ENCODE measurements at places on chromosomes 4 and X.

GRCh38 chr4:181853881-181854511, 389.2 kb upstream of the TENM3 start:
- no peak for DNase-seq

- DNase-seq, result no peak
These were observed 22.1 kb downstream of the SLIT2 start for GRCh38 chr4:20273793-20274192.

DNA sequence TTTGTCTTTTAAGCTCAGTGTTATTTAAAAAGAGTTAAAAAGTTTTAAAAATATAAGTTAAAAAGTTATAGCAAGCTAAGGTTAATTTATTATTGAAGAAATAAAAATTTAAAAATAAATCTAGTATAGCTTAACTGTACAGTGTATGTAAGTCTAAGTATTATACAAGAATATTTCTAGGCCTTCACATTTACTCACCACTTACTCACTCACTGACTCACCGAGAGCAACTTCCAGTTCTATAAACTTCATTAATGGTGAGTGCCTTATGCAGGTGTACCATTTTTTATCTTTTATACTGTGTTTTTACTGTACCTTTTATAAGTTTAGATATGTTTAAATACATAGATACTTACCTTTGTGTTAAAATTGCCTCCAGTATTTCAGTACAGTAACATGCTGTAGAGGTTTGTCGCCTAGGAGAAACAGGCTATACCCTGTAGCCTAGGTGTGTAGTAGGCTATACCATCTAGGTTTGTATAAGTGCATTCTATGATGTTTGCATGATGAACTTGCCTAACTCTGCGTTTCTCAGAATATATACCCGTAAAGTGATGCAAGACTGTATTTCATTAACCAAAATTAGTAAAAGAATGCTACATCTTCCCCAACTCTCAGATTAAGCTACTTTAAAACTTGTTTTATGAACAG, 202.9 kb downstream of the CFAP299 start:
- DNase-seq, result peak; percentile 52

DNA sequence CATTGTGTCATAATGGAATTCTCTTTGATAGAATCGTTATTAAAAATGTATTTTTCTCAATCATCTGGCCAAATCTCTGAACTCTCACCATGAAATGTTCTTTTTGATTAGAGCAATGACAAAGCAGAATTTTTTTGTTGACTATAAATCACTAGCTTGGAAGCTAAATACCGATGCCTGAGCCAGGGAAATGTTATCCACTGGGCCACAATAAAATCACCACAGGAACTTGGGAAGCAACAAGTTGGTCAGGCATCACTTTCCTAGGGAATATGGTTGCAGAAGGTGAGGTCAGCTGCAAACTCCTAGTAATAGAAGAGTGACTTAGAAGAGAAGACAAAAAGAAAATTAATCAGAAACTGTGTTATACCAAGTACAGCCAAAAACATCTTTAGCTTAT, 60.6 kb upstream of the CFAP47 start:
- DNase-seq, result no peak

- DNase-seq, result peak; percentile 77
These were observed 66.3 kb upstream of the FAM9C start for GRCh38 chrX:13110433-13111324.

GRCh38 chrX:44291468-44292092, 51.9 kb downstream of the EFHC2 start:
- DNase-seq, result no peak

GRCh38 chr4:111991797-111992196, 153.5 kb upstream of the FAM241A start:
- peak; percentile 66 for DNase-seq

DNA sequence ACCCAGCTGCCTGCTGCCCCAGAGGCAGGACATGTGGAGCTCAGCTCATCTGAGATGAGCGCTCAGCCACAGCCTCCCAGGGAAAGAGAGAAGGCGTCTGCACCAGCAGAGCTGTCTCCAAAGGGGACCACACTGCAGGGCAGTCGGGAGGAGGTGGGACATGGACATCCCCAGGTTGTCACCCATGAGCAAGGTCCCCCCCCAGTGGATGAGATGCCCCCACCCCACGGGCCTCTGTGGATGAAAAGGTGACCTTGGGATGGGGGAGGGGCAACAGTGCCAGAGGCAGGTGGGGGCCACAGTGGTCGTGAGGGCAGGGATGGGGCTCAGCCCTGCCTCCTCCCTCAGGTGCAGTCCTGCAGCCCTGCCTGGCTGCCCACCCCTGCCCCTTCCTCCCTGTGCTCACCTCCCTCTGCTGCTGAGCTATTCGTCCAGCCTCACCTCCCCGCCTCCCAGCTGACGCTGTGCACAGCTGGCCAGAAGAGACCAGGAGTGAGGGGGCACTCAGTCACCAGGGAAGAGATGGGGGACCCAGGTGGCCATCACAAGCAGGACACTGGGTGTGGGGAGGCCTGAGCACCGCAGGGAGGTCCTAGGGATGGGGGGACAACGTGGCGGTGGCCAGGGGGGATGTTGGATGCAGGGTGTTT, 9.3 kb downstream of the NKX1-1 start:
- no peak for DNase-seq

DNA sequence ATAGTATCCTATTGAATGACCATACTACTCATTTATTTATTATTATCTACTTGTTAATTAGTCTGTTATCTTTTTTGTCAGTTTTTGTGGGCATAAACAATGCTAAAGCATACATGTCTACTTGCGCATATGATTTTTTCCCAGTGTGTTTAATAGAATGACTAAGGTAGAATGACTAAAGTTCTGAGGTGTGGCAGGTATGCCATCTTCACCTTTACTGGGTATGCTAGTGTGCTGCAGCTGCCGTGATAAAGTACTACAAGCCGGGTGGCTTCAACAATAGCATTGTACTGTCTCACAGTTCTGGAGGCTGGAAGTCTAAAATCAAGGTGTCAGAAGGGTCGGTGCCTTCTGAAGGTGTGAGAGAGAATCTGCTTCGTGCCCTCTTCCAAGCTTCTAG, 19.2 kb downstream of the CD38 start:
- DNase-seq, result no peak

DNA sequence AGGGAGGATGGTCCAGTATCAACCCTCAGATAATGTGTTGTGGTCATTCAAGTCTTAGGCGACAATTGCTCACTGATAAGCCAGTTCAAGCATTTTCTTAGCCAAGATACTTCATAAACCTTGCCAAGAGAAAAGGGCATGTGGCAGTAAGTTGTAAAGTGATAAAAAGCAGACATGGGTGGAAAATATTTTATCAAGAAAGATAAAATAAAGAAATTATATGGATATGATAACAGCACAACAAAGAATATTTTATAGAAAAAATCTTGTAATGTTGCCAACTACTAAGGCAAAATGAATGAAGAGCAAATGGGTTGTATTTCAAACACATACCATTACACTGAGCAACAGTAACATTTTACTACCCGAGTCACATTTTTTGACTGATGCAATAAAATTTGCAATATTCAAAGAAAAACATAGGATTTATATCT, 217.4 kb upstream of the PITX2 start:
- DNase-seq, result peak; percentile 49

DNA sequence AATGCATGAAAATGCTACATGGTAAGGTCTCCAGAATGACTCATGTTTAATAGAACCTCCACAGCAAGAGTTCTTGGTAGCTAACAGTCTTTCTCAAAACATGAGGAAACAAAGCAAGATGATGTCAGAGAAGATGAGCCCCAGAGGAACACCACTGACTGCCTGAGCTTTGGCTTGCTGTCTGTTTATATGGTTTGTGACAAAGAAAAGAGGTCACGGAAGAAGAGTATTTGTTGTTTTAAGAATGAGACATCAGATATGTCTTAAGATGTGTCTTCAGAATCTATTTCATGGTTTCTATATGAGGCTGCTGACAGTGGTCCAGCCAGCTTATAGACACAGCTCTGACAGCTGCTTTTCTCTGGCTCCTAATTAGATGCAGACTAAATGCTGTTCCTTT, 18.8 kb upstream of the AREG start:
- DNase-seq, result no peak

DNA sequence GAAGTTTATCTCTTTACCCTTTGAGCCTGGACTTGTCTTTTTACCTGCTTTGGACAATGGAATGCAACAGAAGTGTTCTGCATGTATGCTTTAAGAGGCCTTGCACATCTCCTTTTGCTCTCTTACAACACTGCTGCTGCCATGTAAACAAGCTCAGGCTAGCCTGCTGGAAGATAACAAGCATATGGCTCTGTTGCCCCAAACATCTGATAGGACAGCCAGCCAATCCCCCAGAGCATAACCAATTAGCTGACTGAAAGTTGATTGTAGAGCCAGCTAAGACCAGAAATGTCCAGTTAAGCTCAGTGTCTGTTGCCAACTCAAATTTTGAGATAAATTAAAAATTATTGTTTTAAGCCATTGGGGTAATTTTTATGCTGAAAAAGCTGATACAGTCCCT, 510.6 kb upstream of the CNKSR2 start:
- DNase-seq, result no peak

- DNase-seq, result no peak
These were observed 14.4 kb downstream of the ATRX start for GRCh38 chrX:77771601-77772000.

DNA sequence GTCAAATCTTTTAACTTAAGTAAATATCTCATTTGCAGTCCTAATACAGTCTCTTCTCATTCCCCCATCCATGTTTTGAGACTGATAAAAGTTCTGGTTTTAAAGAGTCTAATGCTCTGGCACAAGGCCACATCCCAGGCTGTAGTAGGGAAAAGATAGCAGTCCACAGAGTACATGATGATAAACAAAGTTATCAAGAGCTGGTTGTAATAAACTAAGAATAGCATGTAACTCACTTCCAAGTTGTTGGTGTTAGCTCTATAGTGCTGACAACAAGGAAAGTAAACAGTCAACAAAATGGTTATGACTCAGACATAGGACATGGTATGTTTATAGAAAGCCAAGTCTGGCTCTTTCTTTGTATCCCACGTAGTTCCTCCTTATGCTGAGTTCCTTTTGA, 21.8 kb upstream of the AREG start:
- DNase-seq, result no peak

DNA sequence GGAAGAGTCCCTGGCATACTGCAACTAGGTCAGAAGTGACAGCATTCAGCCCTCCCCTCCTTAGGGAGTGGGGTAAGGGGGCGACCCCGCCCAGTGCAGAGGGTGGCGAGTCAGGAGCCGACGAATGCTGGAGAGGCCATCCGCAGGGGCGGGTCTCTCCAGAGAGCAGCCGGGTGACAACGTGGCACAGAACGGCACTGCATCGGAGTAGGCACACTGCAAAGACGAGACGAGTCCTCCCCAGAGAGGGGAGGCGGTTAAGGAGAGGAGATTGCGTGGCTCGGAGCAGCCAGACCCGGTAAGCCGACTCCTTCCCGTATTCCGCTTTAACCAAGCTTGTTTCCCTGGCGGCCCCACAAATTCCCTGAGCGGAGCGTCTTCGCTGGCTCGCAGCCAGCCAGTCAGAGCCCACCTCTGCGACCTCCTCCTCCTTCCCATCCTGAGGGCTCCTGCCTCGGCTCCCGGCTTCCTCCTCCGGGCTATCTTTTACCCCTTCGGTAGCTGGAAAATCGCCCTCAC, 54.9 kb downstream of the LINC00632 start:
- no peak for DNase-seq

GRCh38 chrX:150150780-150151125, 212.4 kb upstream of the MAMLD1 start:
- DNase-seq, result no peak

GRCh38 chr4:183828125-183828524, 77.0 kb upstream of the STOX2 start:
- no peak for DNase-seq

GRCh38 chr4:76251441-76252270, at the start of gene FAM47E:
Gene FAM47E (plus strand): TSS chr4:76251721. CDS start chr4:76251747, 26 bp downstream.
- no peak for DNase-seq

GRCh38 chrX:51494409-51494808, 2.0 kb downstream of the NUDT11 start:
- DNase-seq, result no peak

DNA sequence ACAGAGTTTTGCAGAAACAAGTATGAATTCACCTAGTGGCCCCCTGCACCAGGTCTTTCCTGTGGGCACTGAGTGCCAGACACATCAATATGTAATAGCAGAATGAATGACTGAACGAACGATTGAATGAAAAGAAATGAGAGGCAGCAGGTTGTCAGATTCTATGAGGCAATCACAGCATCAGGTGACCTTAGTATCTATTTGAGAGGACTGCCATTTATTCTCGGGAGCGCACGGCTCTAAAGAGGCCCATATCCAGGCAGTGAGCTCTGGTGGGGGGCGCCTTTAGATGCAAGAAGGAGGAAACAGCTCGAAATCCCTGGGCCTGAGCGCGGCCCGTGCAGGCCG, 528 bp upstream of the SLC25A4 start:
- DNase-seq, result no peak

GRCh38 chr4:46392421-46392820, 2.5 kb upstream of the GABRA2 start:
- no peak for DNase-seq
